Lower leg skin (tissue), 4 donors: ENCODE measurements at places on chromosomes 12 and 14. TPM values are rescaled to one million over a fixed set of nuclear protein-coding genes. Genes with fewer than 3 reads are reported as not detected.

- no peak for DNase-seq
These were observed 111.0 kb upstream of the MAX start for GRCh38 chr14:65213316-65213715.

The FAM90A1 gene
- total RNA-seq, result 0.23 TPM

- DNase-seq, result no peak
These were observed 11.1 kb downstream of the ARF3 start for GRCh38 chr12:48946205-48946604.

DNA sequence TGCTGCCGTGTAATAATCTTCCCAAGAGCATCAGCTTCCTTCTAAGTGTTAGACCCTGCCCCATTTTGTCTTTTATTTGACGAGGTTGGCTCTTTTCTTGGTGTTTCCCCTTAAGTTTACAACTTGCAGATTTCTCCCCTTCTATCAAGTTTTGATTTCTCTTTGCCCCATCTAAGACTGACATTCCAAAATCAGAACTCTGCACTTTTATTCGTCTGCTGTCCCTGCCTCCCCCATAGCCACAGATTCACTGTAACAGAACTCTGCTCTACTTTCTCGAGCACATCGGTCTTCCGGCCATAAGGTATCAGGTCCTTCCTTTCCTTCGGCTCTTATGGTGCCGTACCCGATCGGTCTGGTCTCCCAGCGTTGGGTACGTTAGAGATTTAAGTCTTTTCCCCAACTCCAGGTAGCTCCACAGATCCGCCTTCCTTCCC is 563 bp downstream of the DCP1B start:
- DNase-seq, result no peak

The PGF gene
- total RNA-seq, result 9.8 TPM

DNA sequence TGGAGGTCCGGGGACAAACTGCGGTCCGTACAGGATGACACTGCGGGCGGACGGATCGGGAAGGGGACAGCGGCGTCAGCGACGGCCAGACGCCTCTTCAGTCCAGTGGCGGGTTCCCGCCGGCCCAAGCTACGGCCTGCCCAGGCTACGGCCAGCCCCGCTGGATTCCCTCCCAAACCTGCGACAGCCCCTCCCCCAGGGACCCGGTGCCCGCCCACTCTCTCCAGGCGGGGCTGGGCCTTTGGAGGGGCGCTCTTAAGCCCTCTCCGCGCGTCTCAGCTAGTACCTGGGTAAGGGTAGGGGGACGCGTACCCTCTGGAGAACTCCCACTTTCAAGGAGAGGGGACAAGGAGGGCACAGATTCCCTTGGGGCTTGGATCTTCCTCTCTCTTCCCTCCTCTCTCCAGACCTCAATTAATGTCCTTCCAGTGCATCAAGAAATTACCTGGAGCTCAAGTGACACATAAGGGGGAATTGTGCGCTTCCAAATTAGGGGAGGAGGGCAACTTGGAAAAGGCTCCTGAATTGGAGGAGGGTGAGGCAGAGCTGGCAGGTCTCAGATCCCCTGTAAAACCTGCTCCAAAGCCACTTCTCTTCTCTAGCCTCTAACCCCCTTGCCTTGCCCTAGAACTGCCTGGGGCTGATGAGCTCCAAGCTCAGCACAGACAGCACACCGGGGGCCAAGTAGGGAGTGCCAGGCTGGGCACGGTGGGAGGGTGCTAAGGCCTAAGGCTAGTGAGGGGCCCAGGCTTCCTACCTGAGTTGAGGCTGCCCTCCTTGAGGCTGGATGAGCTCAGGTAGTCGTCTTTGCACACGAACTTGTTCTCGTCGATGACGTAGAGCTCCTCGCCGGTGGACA is 3.1 kb downstream of the LHX5 start:
- no peak for DNase-seq

GRCh38 chr12:104823985-104824461 is 134.1 kb downstream of the SLC41A2 start:
- peak; percentile 16 for DNase-seq

- DNase-seq, result no peak
These were observed 3.2 kb upstream of the SPTSSA start for GRCh38 chr14:34465069-34465859.

DNA sequence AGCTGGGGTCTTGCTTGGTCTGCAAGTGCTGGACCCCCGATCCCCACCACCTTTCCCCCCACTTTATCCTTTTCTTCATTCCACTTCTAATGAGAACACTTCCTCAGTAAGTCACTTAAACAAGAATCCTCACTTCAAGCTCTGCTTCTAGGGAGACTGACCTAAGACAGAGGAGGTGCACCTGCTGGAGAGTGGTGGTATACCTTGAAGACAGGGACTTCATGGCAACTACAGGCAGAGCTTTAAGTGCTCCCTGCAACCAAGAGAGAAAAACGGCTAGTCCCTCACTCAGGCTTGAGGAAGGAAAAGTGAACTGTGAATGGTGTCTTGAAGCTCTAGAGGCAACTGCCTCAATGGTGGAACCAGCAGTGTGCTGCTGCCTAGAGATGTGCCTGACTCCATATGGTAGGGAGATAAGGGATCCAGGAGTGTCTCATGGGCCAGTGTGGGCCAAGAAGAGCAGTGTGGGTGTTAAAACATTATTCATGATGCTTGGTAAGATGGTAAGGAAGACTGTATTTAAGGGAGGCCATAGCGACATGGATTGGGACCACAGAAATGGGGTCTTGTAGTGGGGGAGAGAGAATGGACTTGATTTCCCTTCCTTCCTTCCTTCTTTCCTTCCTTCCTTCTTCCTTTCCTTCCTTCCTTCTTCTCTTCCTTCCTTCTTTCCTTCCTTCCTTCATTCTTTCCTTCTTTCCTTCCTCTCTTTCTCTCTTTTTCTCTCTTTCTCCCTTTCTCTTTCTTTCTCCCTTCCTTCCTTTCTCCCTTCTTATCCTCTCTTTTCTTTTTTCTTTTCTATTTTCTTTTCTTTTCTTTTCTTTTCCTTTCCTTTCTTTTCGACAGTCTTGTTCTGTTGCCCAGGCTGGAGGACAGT is 96.2 kb upstream of the NAP1L1 start:
- no peak for DNase-seq

DNA sequence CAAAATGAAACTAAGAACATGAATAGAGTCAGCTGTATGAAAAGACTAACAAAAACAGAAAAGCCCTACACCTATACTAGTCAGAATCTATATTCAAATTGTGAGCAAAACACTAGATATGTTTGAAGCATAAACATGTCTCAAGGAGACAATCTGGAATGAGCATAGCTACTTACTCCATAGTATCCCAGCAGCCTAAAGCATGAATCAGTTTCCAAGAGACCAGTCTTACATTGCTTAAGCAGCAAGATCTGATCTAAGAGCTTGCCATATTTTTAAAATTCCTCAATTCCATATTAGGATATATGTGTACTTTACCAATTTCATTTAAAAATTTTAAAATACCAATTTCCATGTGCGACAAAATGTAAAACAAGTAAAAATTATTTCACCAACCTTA is 7.7 kb downstream of the CAPS2 start:
- DNase-seq, result no peak

The LMO3 gene
- 3.5 TPM for total RNA-seq

DNA sequence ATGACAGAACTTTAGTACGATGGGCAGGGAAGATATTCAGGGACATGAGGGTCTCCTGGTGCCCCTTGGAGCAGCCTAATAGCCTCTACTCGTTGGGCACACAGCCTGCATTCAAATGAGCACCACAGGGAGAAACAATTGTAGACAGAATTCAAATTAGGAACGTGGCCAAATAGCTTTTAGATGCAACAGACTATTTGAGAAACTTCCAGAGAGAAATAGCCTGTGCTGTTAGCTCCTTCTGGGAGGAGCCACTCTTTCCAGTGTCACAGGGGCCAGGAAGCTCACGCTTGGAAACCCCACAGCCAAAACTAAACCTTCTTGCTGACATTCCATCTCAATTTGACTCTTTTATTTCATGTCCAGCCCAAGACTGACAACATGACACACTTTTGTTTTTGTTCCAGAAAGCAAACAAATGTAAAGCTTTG is 114.5 kb downstream of the RPAP3 start:
- no peak for DNase-seq

The DHRS1 gene
- total RNA-seq, result 55.0 TPM

DNA sequence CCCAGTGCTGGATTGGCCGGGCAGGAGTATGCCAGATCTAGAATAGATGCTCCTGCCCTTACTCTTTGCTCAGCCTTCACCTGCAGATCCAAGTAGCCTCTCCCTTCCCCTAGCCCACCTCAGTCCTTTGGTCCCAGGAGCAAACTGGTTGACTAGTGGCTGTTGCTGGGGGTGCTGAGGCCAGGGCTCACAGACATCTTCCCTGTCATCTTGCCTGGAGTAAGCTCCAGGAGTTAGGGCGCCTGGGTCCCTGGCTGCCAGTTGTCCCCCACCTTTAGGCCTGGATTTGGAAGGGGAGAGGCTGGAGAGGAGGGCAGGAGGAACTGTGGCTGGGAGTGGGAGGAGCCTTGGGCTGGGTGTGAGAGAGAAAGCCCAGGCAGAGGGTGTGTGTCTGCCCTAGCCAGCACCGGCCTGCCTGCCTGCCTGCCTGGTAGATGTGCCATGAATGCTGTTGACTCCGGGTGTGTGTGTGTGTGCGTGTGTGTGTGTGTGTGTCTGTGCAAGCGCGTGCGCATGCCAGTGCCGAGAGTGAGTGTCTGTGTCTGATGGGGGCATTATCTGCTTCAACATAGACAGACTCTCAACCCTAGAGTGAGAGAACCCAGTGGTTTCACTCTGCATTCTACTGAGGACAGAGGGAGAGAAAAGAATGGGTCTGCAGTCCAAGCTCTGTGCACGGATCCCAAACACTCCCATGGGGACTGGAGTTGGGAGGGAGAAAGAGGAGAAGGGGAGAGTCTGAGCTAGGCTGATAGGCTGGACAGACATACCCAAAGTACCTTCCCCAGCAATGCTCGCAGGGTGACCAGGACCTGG is 845 bp upstream of the RARG start:
- DNase-seq, result peak; percentile 94

DNA sequence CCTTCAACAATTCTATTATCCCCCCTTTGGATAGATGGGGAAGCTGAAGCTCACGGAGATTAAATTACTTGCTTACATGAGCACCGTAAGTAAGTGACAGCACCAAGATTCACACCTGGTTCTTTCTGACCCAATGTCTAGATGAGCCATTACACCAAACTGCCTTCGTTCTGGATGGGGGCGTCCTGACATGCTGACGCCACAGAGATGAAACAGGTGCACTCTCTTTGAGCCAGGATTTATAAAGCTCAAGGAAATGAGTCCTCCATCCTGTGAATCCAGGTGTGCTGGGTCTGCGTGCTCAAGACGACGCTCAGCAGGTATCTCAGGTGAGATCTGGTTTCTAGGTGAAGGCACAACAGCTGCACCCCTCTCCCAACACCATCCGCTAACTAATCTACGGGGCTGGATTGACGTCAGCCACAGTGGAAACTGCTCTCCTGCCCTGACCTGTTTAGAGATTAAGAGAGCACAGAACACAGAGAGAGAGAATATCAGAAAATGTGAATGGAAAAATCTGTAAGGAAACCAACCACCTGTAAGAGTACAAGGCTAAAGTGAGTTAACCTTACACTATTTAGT is 61.6 kb downstream of the KSR2 start:
- no peak for DNase-seq

GRCh38 chr14:68894802-68895703 is 84.0 kb downstream of the ACTN1 start:
- no peak for DNase-seq

- DNase-seq, result no peak
These were observed 136.9 kb downstream of the SLC38A1 start for GRCh38 chr12:46131732-46132469.

- DNase-seq, result peak; percentile 84
These were observed 136.5 kb upstream of the AMIGO2 start for GRCh38 chr12:47216150-47216677.

GRCh38 chr12:29561664-29562071 is 64.2 kb upstream of the OVCH1 start:
- no peak for DNase-seq

GRCh38 chr12:79692860-79693577 is 2.3 kb upstream of the PAWR start:
- no peak for DNase-seq

GRCh38 chr14:54420478-54421142 is 20.6 kb downstream of the CNIH1 start:
- DNase-seq, result no peak

DNA sequence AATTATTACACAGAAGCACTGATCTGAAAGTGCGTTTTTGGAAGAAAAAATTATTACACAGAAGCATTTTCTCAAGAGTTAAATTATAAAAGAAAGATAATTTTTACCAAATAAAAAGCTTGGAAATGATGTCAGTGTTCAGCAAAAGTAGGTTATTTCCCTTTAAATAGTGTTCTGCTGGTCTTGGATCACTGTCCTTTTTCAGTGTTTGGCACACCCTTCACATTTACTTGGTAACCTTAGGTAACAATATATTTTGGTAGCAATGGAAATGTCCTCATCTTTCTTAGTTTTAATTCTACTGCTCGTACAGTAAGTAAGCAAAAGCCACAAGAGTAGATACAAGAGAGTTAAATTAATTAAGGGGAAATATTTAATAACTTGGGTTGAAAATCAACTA is 40.3 kb downstream of the FERMT2 start:
- no peak for DNase-seq

DNA sequence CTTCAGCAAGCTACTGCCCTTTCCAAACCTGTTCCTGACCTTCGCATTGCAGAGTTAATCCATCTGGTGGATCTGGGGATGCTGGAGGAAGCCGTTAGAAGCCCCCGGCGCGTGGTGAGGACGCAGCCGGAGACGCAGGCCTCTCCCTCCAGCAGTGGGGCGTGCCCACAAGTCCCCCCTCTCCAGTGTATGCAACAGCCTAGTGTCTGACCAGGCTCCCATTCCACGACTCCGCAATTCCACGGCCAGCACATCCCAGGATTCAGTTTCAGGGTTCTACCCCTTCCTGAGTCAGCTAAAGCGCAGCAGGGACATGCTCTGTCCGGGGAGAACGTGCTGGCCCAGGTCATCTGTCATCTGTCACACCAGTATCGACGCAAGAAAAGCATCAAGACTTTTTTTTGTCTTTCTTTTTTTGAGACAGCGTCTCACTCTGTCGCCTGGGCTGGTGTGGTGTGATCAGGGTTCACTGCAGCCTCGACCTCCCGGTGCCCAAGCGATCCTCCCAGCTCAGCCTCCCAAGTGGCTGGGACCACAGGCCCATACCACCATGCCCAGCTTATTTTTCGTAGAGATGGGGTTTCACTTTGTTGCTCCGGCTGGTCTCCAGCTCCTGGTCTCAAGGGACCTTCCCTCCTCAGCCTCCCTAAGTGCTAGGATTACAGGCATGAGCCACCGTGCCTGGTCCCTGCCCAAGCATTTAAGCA is 8.0 kb upstream of the DYNC1H1 start:
- peak; percentile 62 for DNase-seq

DNA sequence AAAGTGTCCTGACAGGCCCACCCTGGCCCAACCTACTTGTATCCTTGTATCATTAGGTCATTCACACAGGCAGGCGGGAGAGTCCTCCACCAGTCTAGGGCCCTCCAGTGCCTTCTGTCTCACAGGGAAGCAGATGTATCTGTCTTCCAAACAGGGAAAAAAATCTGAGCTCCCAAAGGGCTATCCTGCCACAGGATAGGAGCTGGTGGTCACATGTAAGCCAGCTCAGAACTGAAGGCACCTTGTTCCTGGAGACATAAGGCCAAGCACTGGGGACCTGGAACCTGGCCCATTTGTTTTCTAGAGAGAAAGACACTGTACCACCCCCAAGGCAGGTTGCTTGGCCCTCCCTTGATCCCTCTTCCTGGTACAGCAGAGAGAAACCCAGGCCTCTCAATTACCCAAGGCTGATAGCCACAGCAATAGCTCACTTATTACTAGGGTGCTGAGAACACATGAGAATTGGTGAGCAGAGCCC is 19.4 kb upstream of the PLEKHH1 start:
- DNase-seq, result no peak

GRCh38 chr12:91628656-91629055 is 446.0 kb upstream of the DCN start:
- DNase-seq, result no peak
